ENCODE measurements at places on chromosomes 1 and 21. TPM values are rescaled to one million over a fixed set of nuclear protein-coding genes. Genes with fewer than 3 reads are reported as not detected.

DNA sequence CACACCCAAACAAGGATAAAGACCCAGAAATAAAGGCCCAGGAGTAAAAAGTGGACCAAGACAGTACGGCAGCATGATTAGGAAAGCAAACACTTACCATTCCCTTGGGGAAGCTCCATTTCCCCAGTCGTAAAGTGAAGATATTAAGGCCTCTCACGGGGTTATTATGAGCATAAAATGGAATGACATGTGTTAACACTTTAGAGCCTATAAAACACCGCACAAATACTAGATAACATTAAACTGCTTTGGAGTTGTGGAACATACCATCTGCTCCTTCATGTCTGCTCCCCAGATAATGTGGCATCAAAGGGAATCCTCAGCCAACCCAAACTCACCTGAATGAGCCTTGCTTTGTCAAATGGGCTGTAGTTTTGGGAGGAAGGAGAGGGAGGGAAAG, 8.9 kb upstream of the ITLN2 start:
- H3K27ac ChIP-seq: no peak overlapping the region
- no peaks in the 10 kb centered on the region for H3K27me3 ChIP-seq
- peaks cover 13% of the 10 kb centered on the region for H3K4me1 ChIP-seq

Gene LCE6A
- total RNA-seq: not detected

DNA sequence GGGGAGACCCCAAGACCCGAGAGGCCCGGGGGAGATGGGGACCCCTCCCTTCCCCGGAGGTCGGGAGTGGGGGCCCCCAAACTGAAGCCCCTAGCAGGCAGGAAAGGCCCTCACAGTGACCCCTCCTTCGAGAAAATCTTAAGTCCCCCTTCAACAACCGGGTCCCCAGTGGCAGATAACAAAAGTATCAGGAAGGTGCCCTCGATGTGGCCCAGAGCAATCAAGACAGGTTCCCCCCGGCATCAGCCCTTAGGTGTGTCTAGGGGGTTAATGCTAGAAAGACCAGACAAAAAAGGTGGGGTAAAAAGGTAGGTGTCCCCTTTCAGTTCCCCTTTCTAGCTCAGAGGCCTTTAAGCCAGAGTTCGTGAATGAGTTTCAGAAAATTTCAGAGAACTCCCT, 282 bp upstream of the ECE1 start:
- peak overlapping the region; percentile 81 for H3K4me3 ChIP-seq
- H3K36me3 ChIP-seq: no peaks in the 10 kb centered on the region
- no peaks in the 10 kb centered on the region for H3K27me3 ChIP-seq
- DNase-seq: no peak
- peaks cover 37% of the 10 kb centered on the region for H3K4me1 ChIP-seq

Gene AMY2B
- total RNA-seq: 3.3 TPM

DNA sequence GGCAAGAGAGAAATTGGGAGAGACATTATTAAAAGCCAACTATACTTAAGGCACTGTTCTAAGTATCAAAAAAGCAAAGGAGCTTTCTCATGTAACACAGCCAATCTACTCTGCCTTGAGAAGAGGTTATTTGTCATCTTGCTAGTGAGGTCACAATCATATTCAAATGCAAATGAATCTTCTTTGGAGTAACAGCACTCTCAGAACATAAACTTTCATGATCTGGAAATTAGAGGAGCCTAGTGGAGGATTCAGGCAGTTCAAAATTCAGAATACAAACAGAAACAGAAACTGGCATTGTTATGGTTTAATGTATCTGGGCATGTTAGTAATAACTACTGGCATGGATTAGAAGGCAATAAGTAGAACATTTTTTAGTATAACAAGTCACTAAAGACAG, 57.4 kb downstream of the ARID4B start:
- H3K36me3 ChIP-seq: no peaks in the 10 kb centered on the region
- H3K4me1 ChIP-seq: peaks cover 35% of the 10 kb centered on the region
- peak overlapping the region; percentile 88 for H3K27ac ChIP-seq

GRCh38 chr1:239056940-239057339, 329.4 kb upstream of the CHRM3 start:
- DNase-seq: no peak
- H3K27me3 ChIP-seq: no peaks in the 10 kb centered on the region
- H3K36me3 ChIP-seq: peaks cover 19% of the 10 kb centered on the region
- H3K4me1 ChIP-seq: peaks cover 26% of the 10 kb centered on the region
- H3K4me3 ChIP-seq: no peak overlapping the region

DNA sequence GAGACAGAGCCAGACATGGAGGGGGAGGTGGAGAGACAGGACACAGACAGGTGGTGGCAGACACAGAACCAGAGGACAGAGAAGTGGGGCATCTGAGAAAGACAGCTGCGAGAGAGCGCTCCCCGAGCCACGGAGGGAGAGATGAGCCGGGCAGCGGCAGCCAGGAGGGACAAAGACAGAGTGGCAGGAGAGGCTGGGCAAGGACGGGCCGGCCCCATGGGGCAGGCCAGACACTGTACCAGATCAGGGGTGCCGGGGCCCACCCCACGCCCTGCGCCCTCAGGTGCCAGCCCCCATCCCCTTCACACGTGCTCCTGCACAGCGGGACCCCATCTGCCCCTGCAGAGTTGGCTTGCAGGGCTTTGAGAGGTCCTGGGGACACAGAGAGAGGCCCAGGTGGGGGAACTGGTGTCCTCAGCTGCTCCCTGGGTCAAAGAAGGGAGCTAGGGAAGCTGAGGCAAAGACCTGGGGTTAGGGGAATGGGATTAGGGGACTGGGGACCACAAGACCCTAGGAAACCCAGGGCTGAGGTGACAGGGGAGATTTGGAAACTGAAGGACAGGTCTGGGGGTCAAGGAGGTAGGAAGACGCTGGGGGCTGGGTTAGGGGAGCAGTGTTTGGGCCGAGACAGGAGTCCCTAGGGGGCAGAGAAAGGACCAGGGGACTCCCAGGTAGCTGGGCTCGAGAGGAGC, 643 bp downstream of the FNDC5 start:
- no peaks in the 10 kb centered on the region for H3K36me3 ChIP-seq
- peak overlapping the region; percentile 76 for H3K4me3 ChIP-seq
- H3K27ac ChIP-seq: no peak overlapping the region
- no peak for DNase-seq

Gene PPIAL4G
- not detected for total RNA-seq

GRCh38 chr21:44999972-45000636, 60.3 kb downstream of the SLX9 start:
- H3K4me3 ChIP-seq: no peak overlapping the region
- 0 out of 2 replicates have a peak, but pooled peaks cover 2% of the 10 kb centered on the region for H3K4me1 ChIP-seq
- H3K27me3 ChIP-seq: no peaks in the 10 kb centered on the region
- no peak overlapping the region for H3K27ac ChIP-seq

Gene ATP5PB
- 253 TPM for total RNA-seq

GRCh38 chr1:87224201-87224600, 104.5 kb upstream of the LMO4 start:
- peaks cover 2% of the 10 kb centered on the region for H3K36me3 ChIP-seq
- H3K27me3 ChIP-seq: no peaks in the 10 kb centered on the region
- no peak overlapping the region for H3K4me3 ChIP-seq
- H3K4me1 ChIP-seq: peaks cover 11% of the 10 kb centered on the region
- no peak overlapping the region for H3K27ac ChIP-seq
- no peak for DNase-seq

- DNase-seq: no peak
- peaks cover 15% of the 10 kb centered on the region for H3K36me3 ChIP-seq
- 0 out of 2 replicates have a peak, but pooled peaks cover 3% of the 10 kb centered on the region for H3K4me1 ChIP-seq
- no peak overlapping the region for H3K4me3 ChIP-seq
Observed at GRCh38 chr1:187153047-187153446, 324.3 kb downstream of the PLA2G4A start.

Gene NID1
- 19.2 TPM for total RNA-seq

- DNase-seq: no peak
- H3K27ac ChIP-seq: no peak overlapping the region
Observed at GRCh38 chr1:183892351-183892793, 87.5 kb downstream of the RGL1 start.

Gene HMCN1
- 5.6 TPM for total RNA-seq

- no peak overlapping the region for H3K27ac ChIP-seq
- H3K27me3 ChIP-seq: peaks cover 31% of the 10 kb centered on the region
- H3K4me3 ChIP-seq: no peak overlapping the region
- H3K36me3 ChIP-seq: no peaks in the 10 kb centered on the region
- DNase-seq: peak; percentile 17
Observed at GRCh38 chr1:41357451-41358101, 3.7 kb upstream of the FOXO6 start.

DNA sequence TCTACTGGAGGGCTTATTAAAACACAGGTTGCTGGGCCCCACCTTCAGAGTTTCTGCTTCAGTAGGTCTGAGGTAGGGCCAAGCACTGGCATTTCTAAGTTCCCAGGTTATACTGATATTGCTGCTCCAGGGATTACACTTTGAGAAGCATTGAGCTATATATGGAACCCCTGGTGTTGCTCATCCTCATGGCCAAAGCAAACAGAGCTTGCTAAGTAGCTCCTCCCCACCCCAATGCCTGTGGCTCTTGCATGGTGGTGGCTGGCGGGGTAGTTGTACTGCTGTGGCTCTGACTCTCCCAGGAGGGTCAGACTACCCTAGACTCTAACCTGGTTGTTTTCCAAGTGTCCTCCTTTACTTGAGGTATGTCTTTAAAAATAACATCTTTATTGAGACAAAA, 143.6 kb downstream of the SPATA46 start:
- H3K27ac ChIP-seq: no peak overlapping the region
- no peaks in the 10 kb centered on the region for H3K36me3 ChIP-seq
- H3K27me3 ChIP-seq: no peaks in the 10 kb centered on the region
- no peak for DNase-seq

DNA sequence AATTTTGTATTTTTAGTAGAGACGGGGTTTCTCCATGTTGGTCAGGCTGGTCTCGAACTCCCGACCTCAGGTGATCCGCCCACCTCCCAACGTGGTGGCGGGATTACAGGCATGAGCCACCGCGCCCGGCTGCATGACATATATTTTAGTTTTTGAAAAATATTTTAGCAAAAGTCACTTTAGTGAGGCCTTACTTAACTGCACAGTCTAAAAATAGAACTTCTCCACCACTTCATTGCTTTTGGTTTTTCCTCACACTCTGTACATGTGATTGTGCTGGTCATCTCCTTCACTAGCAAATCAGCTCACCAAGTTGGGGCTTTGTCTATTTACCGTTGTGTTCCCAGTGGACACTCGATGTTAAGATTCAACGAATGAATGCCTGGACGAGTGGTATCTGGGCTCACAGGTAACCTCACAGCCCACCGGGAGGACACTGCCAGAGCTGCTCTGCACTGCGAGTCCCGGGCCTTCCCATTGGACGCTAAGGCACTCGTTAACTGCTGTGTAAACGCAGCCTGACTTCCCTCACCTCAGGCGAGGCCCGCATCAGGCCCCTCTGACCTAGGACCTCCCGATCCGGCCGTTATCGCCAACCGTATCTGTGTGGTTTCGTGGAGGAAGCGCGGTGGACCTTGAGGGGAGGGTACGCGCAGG, 14.0 kb upstream of the ZNF692 start:
- H3K4me3 ChIP-seq: peak overlapping the region; percentile 96
- peak; percentile 75 for DNase-seq
- H3K36me3 ChIP-seq: no peaks in the 10 kb centered on the region
- peaks cover 8% of the 10 kb centered on the region for H3K27me3 ChIP-seq
- H3K4me1 ChIP-seq: peaks cover 3% of the 10 kb centered on the region

Gene REN
- not detected for total RNA-seq

Gene SLC22A15
- total RNA-seq: 4.5 TPM

DNA sequence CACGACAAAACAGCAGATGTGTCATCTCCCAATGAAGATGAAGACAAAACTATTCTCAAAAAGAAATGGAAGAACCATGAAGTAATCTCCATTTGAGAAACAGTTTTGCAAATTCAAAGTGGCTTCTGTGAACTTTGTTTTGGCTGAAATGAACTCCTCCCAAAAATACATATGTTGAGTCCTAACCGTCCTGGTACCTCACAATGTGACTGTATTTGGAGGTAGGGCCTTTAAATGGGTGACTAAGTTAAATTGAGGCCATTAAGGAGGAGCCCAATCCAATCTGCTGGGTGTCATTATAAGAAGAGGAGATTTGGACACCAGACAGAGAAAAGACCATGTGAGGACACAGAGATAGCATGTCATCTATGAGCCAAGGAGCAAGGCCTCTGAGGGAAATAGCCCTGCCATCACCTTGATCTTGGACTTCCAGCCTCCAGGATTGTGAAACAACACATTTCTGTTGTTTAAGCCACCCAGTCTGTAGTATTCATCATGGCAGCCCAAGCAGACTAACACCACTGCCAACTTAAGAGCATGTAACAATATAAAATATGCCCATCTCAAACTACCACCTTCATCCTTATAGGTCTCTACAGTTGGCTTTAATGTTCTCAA, 38.3 kb upstream of the KCNE1 start:
- no peak overlapping the region for H3K4me3 ChIP-seq
- H3K27me3 ChIP-seq: peaks cover 3% of the 10 kb centered on the region
- peaks cover 10% of the 10 kb centered on the region for H3K4me1 ChIP-seq

- no peaks in the 10 kb centered on the region for H3K27me3 ChIP-seq
- peaks cover 17% of the 10 kb centered on the region for H3K36me3 ChIP-seq
- H3K27ac ChIP-seq: no peak overlapping the region
- peak; percentile 34 for DNase-seq
Observed at GRCh38 chr1:233440951-233441401, 113.5 kb downstream of the MAP3K21 start.

- no peak overlapping the region for H3K4me3 ChIP-seq
- no peak overlapping the region for H3K27ac ChIP-seq
- no peaks in the 10 kb centered on the region for H3K27me3 ChIP-seq
- H3K36me3 ChIP-seq: no peaks in the 10 kb centered on the region
- H3K4me1 ChIP-seq: peaks cover 2% of the 10 kb centered on the region
Observed at GRCh38 chr1:31689854-31690253, 14.0 kb downstream of the COL16A1 start.

Gene SUSD4
- total RNA-seq: 2.6 TPM

Gene GFI1
- 0.35 TPM for total RNA-seq

GRCh38 chr1:194071205-194071604, 884.8 kb upstream of the B3GALT2 start:
- 0 out of 2 replicates have a peak, but pooled peaks cover 2% of the 10 kb centered on the region for H3K4me1 ChIP-seq
- H3K4me3 ChIP-seq: no peak overlapping the region
- H3K27me3 ChIP-seq: no peaks in the 10 kb centered on the region
- 0 out of 2 replicates have a peak, but pooled peaks cover 2% of the 10 kb centered on the region for H3K36me3 ChIP-seq

DNA sequence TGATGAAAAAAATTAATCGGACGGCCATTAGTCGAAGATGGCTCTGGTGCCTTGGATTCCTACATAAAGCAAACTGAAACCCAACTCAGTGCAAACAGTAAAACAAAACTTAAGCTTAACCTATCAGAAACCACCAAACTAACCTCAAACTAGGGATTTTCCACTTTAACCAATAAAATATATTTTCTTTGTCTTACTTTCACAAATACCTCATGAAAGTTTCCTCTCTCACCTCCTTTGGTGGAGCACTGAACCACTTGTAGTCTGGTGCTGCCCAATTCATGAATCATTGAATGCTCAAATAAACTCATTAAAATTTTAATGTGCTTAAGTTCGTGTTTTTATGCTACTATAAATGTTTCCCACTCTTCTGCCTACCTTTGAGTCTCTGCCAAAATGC, 7.0 kb downstream of the ADORA3 start:
- H3K4me3 ChIP-seq: no peak overlapping the region
- no peak overlapping the region for H3K27ac ChIP-seq
- peaks cover 3% of the 10 kb centered on the region for H3K27me3 ChIP-seq

GRCh38 chr21:17526776-17527175, 13.9 kb downstream of the CXADR start:
- peaks cover 65% of the 10 kb centered on the region for H3K4me1 ChIP-seq
- no peaks in the 10 kb centered on the region for H3K27me3 ChIP-seq
- DNase-seq: no peak
- H3K36me3 ChIP-seq: peaks cover 5% of the 10 kb centered on the region
- H3K27ac ChIP-seq: peak overlapping the region; percentile 86
- peak overlapping the region; percentile 38 for H3K4me3 ChIP-seq

Data from WTC11 (cell line).